ENCODE measurements at places on chromosomes 1 and 21. TPM values are rescaled to one million over a fixed set of nuclear protein-coding genes. Genes with fewer than 3 reads are reported as not detected.
A peak's percentile ranks its signal among the peaks of the same experiment; 100 is the strongest.

DNA sequence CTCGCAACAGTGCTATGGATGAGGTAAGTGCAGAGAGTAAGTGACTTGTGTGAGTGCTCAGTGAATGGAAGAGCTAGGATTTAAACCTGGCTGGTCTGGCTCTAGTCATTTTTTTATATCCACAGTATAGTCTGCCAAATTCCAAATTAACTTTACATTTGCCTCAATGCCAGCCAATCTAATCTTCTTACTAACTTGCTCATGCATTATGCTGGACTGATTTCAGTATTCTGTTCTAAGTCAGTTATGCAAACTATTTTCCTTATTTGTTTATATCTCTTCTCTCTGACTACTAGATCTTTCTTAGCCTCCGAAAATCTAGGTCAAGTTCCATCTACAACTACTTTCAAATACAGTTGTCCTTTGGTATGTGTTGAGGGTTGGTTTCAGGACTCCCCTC, 133.3 kb downstream of the XPR1 start:
- H3K4me3 ChIP-seq, result no peak overlapping the region
- no peaks in the 10 kb centered on the region for H3K36me3 ChIP-seq
- no peaks in the 10 kb centered on the region for H3K27me3 ChIP-seq
- no peak for DNase-seq
- H3K27ac ChIP-seq, result no peak overlapping the region

DNA sequence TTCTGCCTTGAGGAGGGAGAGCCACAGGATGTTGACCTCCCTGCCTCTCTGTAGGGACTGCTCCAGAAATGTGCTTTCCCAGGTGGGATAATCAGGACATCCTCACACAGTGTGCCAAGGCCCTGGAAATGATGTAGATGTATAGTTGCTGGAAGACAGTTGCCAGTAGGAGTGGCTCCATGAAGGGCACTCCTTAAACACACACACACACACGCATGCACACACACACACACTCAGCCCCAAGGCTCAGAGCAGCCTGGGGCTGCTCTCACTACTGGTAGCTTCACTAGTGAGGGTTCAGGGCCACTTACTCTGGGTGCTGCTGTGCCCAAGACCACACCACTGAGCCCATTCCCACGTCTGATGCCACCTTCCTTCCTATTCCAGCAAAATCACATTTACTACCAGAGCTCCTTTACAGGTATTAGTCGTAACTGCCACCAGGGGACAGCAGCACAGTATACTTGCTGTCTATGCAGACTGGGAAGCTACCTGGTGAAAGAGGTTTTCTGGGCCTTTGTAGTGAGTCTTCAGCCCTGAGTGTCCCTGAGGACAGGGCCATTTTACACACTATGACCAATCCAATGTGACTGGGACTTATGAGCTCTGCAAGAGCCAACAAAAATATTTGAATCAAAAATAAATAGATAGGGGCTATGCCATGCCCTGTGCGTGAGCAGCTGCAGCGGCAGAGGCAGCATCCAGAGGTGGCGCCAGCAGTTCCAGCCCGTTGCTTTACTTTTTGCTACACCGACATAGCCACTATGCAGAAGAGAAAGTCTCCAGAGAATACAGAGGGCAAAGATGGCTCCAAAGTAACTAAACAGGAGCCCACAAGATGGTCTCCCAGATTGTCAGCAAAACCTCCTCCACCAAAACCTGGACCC, 15.0 kb downstream of the CRNN start:
- H3K27ac ChIP-seq, result no peak overlapping the region
- no peaks in the 10 kb centered on the region for H3K27me3 ChIP-seq
- no peaks in the 10 kb centered on the region for H3K4me1 ChIP-seq
- no peaks in the 10 kb centered on the region for H3K36me3 ChIP-seq
- no peak for DNase-seq

GRCh38 chr1:171742577-171742922, 685 bp upstream of the VAMP4 start:
- H3K27ac ChIP-seq, result peak overlapping the region; percentile 97
- peak; percentile 79 for DNase-seq
- no peaks in the 10 kb centered on the region for H3K27me3 ChIP-seq
- H3K4me1 ChIP-seq, result peaks cover 9% of the 10 kb centered on the region
- no peaks in the 10 kb centered on the region for H3K36me3 ChIP-seq

DNA sequence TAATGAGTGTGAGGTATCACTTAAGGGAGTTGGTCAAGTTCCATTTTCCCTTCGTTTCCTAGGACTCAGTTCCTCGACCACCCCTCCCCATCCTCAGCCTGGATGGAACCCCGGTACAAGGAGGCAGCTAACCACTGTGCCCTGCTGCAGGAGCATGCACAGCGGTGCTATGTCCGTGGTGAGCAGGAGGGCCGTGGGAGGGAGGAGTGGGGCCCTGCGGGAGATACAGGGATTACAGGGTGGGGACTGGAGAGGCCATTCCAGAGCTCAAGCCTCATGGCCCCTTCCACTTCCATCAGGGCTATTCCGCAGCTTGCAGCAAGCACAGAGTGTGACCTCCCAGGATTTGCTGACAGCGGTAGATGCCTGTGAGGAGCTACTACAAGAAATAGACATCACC, 25.8 kb downstream of the HYI start:
- no peaks in the 10 kb centered on the region for H3K4me1 ChIP-seq
- H3K4me3 ChIP-seq, result no peak overlapping the region
- no peak overlapping the region for H3K27ac ChIP-seq
- no peaks in the 10 kb centered on the region for H3K27me3 ChIP-seq

- DNase-seq, result no peak
- no peaks in the 10 kb centered on the region for H3K27me3 ChIP-seq
- no peak overlapping the region for H3K4me3 ChIP-seq
- peaks cover 3% of the 10 kb centered on the region for H3K4me1 ChIP-seq
- H3K36me3 ChIP-seq, result no peaks in the 10 kb centered on the region
These were observed 25.0 kb downstream of the LRRC8C start for GRCh38 chr1:89657886-89658285.

GRCh38 chr1:83750201-83750600, 248.7 kb downstream of the TTLL7 start:
- no peaks in the 10 kb centered on the region for H3K27me3 ChIP-seq
- H3K4me3 ChIP-seq, result no peak overlapping the region
- no peak for DNase-seq

- no peaks in the 10 kb centered on the region for H3K36me3 ChIP-seq
- no peak overlapping the region for H3K27ac ChIP-seq
- DNase-seq, result no peak
- no peaks in the 10 kb centered on the region for H3K27me3 ChIP-seq
These were observed 87.1 kb downstream of the PGBD5 start for GRCh38 chr1:230339033-230339432.

DNA sequence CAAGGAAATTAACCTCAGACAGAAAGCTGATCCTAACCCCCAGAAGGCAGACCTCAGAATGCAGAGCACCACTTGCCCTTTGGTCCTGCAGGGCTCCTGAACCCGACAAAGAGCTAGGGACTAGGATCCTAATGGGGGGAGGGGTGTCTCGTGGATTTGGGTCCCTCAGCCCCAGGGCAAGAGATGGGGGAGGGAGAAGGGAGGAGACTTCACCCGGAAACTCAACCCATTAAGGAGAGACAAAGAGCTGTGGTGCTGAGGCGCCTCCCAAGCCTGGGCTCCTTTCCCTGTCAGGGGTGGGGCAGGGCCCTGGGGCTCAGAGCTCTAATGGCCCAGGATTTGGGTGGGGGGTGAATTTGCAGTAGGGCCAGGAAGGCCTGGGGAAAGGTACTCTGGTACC, 2.9 kb downstream of the NECTIN4 start:
- H3K4me1 ChIP-seq, result no peaks in the 10 kb centered on the region
- H3K4me3 ChIP-seq, result no peak overlapping the region
- no peaks in the 10 kb centered on the region for H3K36me3 ChIP-seq

- no peak for DNase-seq
- no peaks in the 10 kb centered on the region for H3K27me3 ChIP-seq
- H3K4me3 ChIP-seq, result no peak overlapping the region
- H3K27ac ChIP-seq, result no peak overlapping the region
These were observed 288.5 kb upstream of the SNX7 start for GRCh38 chr1:98373056-98373455.

- H3K4me1 ChIP-seq, result peaks cover 12% of the 10 kb centered on the region
- no peak for DNase-seq
- H3K36me3 ChIP-seq, result no peaks in the 10 kb centered on the region
- no peak overlapping the region for H3K4me3 ChIP-seq
- no peak overlapping the region for H3K27ac ChIP-seq
These were observed 622.7 kb downstream of the LMO4 start for GRCh38 chr1:87951409-87951808.

DNA sequence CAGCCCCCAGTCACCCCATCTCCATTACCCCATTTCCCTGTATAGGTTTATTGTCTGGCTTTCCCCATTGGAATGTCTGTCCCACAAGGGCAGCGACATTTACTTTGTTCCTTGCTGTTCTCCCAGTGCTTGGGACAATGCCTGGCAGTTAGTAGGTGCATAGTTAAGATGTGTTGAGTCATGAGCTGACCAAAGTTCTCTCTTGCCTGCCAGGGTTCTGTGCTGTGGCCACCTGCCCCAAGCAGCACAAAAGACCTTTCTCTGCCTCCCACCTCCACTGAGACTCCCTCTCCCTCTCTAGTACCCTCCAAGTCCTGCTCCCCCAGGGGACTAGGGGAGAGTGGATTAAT, 40.0 kb downstream of the TMCO4 start:
- no peak overlapping the region for H3K4me3 ChIP-seq
- H3K27ac ChIP-seq, result peak overlapping the region; percentile 53
- DNase-seq, result no peak
- H3K4me1 ChIP-seq, result peaks cover 15% of the 10 kb centered on the region
- H3K36me3 ChIP-seq, result no peaks in the 10 kb centered on the region
- no peaks in the 10 kb centered on the region for H3K27me3 ChIP-seq

DNA sequence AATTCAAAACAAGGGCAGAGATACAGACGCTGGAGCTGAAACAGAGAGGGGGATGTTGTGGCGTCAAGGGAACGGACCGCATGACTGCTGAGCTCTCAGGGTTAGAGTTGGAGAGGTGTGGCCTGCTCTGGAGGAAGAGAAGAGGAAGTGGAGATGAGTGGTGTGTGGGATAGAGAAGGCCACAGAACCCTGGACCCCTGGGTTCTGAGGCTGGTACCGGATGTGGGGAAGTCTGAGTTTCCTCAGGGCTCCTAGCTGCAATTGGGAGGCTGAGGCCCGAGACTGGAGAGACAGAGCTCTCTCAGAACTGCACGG, 1.8 kb downstream of the BCAN start:
- DNase-seq, result no peak
- H3K36me3 ChIP-seq, result no peaks in the 10 kb centered on the region
- no peak overlapping the region for H3K4me3 ChIP-seq

GRCh38 chr21:31623664-31624063, 35.8 kb upstream of the SOD1 start:
- no peaks in the 10 kb centered on the region for H3K36me3 ChIP-seq
- H3K4me1 ChIP-seq, result no peaks in the 10 kb centered on the region
- no peaks in the 10 kb centered on the region for H3K27me3 ChIP-seq
- H3K4me3 ChIP-seq, result no peak overlapping the region

DNA sequence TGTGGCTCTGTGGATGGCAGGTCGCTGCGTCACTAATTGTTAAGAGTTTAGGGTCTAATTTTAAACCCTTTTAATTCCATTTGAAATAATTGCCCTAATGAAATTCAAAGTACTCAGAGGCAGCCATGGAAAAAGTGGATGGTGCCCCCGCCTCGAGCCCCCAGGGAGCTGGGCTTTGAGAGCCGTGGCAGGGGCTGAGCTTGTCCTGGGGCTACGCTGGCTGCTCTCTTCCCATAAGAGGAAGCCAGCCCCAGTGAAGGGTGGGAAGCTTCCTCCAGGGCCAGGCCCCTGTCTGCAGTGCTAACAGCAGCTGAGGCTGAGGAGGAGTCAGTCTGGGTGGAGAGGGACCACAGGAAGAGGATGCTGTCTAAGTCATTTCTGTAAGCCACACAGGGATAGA, 315.0 kb upstream of the POU3F1 start:
- H3K27ac ChIP-seq, result no peak overlapping the region
- H3K4me3 ChIP-seq, result no peak overlapping the region
- no peaks in the 10 kb centered on the region for H3K36me3 ChIP-seq
- H3K27me3 ChIP-seq, result no peaks in the 10 kb centered on the region
- no peak for DNase-seq

GRCh38 chr1:151855933-151856332, 2.4 kb upstream of the THEM5 start:
- H3K4me1 ChIP-seq, result peaks cover 2% of the 10 kb centered on the region
- no peaks in the 10 kb centered on the region for H3K27me3 ChIP-seq
- no peak for DNase-seq
- H3K36me3 ChIP-seq, result no peaks in the 10 kb centered on the region

CLCA2 gene
- not detected for total RNA-seq

HAO2 gene
- total RNA-seq, result not detected

CCDC190 gene
- 1.9 TPM for total RNA-seq

KDM5B gene
- total RNA-seq, result 61.7 TPM

COL8A2 gene
- 41.7 TPM for total RNA-seq

Measured in ascending aorta (tissue), 2 donors.